ENCODE measurements at places on chromosomes 2 and 18.
A peak's percentile ranks its signal among the peaks of the same experiment; 100 is the strongest.

DNA sequence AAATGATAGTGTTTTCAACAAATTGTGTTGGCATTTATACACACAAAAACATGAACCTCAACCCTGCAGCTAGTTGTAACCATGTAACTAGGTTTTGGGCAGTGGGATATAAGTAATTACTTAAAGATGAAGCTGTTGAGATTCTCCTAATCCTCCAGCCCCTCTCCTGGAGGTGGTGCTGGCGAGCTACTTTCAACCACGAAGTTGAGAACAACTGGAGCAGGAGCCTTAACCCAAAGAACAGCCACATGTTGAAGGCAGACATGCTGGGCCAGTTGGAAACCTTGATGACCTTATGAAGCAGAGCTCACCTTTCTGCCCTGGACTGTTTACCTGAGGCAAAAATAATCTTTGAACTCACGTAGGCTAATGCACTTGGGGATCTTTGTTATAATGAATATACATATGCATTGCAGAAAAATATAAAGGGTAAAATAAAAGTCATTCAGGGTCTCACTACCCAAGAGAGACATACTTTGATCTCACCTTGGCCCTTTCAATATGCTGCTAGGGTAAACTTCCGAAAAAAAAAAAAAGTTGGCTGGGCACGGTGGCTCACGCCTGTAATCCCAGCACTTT lies 89.6 kb upstream of the NPAS2 start:
- DNase-seq, result peak; percentile 74

- DNase-seq, result peak; percentile 28
Measured at GRCh38 chr2:100752628-100753333, 67.2 kb upstream of the NPAS2 start.

GRCh38 chr18:32258558-32259204 lies 68.8 kb downstream of the MEP1B start:
- DNase-seq, result no peak

- DNase-seq, result no peak
Measured at GRCh38 chr2:126885751-126886210, 12.9 kb upstream of the TEX51 start.

DNA sequence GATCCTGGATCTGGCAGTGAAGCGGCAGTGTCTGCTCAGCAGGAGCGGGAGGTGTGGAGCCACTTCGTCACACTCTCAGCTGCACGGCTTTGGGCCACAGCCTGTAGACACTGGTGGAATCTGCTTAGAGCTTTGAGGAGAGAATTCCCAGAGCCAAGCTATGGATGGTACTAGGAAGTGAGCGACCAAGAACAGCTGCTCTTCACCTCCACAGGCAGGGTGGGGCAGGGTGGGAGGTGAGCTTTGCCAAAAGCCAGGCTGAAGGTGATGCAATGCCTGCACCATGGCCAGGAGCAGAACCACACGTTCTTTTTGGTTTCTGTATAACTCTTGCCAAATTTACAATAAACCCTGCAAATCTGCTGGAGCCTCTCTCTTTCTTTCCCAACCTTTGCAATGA lies 226.1 kb downstream of the ANKRD30B start:
- DNase-seq, result no peak

GRCh38 chr2:30149976-30150375 lies 3.2 kb downstream of the YPEL5 start:
- DNase-seq, result no peak

DNA sequence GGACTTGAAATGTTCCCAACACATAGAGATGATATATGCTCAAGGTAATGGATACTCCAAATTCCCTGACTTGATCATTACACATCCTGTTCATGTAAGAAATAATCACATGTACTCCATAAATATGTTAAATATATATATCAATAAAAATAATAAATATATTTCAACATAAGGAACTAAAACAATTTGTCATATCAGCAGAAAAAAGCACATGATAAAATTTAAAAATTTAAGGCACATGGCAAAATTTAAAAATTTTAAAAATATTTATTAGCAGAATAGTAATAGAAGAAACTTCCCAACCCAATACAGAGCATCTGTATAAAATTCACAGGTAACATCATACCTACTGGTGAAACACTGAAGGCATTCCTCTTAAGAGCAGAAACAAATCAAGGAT lies 109.6 kb upstream of the KYNU start:
- no peak for DNase-seq

- DNase-seq, result peak; percentile 73
Measured at GRCh38 chr2:54557601-54558187, 101.6 kb downstream of the SPTBN1 start.

DNA sequence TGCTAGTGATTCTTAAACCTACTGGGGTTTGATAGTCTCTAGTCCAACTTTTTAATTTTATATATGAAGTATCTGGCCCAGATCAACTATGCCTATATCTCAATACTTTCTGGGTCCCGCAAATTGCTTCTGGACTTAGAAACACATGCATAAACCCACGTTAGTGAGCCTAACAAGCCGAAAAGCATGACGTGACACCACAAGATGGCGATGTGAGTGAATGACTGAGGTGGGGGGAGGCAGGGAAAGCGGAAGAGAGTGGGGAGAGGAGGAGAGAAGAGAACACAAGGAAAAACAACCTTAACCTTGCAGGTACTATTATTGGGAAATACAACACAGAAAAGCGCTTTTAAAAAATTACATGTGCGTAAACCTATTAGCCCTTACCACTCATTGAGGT lies 13.8 kb downstream of the PDIA6 start:
- no peak for DNase-seq

- DNase-seq, result no peak
Measured at GRCh38 chr18:56168049-56168781, 470.2 kb downstream of the TXNL1 start.

- DNase-seq, result no peak
Measured at GRCh38 chr2:188130317-188130716, 161.4 kb upstream of the GULP1 start.

DNA sequence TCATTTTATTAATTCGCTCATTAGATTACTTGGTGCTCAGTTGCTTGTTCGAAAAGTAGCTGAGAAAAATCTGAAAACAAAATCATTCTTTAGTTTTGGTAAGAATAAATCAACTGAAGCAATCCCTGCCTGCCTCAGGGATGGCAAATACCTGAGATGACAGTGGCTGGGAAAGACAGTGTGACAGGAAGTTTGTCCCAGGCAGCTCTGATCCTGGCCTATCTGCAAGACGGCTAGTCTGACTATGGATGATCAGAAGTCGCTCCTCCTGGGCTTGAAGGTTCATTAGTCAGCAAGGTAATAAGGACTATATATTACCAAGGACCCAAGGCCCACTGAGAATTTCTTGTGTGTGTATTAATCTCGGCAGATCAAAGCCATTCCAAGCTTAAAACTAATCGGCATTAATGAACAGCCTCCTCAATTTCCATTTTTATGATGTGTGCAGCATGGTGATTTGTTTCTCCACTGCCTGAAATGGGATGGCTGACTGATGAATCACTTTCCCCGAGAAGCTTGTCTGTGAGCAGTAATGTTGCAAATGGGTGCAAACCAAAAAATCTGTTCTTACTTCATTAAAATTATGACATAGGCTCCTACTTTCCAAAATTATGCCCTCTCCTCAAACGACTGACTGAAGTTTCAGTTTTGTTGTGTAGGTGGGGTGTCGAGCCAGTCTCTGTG lies 199.9 kb downstream of the ACTR3 start:
- DNase-seq, result no peak

- no peak for DNase-seq
Measured at GRCh38 chr2:64344999-64345576, 108.9 kb upstream of the LGALSL start.

DNA sequence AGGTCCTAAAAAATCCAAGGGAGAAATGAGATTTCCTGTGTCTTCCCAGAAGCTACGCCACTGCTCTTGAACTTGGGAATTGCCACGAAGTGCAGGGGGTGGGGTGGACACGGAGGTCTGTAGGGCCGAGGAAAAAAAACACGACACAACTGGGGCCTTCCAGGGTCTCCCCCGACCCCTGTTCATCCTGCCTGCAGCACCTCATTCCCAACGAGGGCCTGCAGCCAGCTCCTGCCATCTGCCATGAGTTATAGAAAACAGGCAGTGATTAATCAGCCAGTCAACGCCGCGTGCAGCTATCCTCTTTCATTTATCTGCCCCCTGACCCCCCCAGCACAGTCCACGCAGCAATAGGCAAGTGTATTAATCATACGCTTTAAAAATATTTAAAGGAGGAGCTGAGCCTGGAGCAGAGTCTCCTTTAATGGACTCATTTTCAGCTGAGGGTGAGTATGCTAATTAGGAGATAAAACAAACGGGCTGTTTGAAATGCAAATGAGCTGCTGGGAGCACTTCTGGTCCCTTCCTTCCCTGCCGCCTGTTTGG lies 209.9 kb downstream of the TFCP2L1 start:
- DNase-seq, result peak; percentile 95

- DNase-seq, result no peak
Measured at GRCh38 chr18:7273301-7273921, 42.5 kb downstream of the LRRC30 start.

DNA sequence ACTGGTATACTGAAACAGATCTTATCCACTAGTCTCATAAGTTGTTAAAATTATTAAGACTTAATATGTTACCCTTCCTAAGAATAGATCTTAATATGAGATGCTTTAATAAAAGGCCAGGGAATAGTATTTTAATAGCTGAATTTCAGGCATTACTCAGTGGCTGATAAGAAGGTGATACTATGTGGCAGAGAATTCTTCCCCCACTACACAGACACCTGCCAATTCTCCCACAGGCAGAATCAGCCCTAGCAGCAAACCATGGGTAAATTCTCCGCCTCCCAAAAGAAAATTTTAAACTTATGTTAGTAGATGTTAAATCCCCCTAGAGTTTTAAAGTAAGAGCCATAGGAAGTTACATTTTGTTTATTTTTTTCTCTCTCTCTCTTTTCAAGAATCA lies 888.8 kb downstream of the LRP1B start:
- no peak for DNase-seq

- no peak for DNase-seq
Measured at GRCh38 chr18:78670778-78671391, 308.7 kb upstream of the SALL3 start.

DNA sequence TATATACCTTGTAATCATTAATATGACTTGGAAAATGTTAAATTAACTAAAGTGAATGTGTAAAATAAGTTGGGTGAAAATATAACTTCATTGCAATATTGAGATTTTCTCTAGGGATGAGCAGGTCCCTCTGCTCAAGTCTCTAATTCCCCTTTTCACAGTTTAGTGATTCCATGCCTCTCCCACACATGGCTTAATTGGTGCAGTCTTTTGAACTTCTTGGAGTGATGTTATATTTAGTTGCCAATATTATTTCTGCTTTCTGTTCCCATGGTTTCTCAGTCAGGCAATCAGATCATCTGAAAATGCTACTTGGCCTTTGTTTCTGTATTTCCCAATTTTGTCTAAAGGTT lies 233.7 kb upstream of the SPOPL start:
- DNase-seq, result no peak

DNA sequence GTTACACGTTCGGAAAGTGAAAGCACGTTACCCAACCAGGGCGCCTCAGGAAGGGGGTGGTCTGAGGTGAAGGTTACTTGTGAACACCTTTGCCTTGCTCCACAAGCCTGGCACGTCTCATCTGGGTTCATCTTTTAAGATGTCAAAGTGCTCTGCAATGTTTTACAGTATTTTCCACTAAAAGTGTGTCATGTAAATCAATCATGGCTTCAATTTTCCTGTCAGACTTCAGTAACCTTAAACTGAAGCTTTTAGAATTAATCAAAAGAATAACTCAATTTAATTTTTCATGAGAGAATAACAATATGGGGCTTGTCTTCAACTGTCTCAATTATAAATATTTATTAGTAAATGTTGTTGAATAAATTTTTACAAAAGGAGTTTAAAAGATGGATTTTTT lies 93.3 kb upstream of the FANCL start:
- DNase-seq, result no peak

DNA sequence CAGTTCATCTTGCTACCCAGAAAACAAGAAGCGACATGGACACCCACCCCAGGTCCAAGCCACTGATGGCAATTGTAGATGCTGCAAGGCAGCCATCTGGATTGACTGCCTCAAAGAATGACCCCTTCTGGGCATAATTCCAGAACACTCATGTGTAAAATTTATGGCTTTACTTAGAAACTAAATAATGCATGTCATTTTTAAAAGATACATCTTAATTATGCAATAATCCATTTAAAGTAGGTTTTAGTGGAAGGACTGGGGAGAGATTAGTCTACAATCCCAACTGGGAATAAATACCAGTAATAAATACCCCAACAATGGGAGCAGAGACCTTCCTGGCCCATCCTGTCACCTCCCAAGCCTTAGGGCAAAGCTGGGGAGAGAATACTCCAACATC lies 247.7 kb downstream of the SS18 start:
- no peak for DNase-seq

GRCh38 chr2:162676515-162676914 lies 162.1 kb downstream of the KCNH7 start:
- DNase-seq, result no peak

DNA sequence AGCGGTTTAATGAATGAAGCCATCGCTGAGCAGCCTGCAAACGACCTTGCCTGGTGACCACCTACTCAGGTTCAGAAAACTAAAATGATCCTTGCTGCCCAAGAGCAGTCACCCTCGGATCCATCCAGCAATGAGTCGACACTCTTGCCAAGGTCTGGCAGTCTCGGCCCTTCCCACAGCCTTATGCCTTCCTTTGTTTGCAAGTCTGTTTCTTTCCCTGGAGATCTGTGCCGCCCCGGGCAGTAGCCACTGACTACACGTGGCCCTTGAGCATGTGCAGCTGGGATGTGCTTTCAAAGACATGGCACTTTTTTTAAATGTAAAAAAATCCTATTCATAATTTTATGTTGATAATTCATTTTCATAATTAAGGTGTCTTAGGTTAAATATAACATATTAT lies 37.2 kb upstream of the SLC35G4 start:
- DNase-seq, result no peak

DNA sequence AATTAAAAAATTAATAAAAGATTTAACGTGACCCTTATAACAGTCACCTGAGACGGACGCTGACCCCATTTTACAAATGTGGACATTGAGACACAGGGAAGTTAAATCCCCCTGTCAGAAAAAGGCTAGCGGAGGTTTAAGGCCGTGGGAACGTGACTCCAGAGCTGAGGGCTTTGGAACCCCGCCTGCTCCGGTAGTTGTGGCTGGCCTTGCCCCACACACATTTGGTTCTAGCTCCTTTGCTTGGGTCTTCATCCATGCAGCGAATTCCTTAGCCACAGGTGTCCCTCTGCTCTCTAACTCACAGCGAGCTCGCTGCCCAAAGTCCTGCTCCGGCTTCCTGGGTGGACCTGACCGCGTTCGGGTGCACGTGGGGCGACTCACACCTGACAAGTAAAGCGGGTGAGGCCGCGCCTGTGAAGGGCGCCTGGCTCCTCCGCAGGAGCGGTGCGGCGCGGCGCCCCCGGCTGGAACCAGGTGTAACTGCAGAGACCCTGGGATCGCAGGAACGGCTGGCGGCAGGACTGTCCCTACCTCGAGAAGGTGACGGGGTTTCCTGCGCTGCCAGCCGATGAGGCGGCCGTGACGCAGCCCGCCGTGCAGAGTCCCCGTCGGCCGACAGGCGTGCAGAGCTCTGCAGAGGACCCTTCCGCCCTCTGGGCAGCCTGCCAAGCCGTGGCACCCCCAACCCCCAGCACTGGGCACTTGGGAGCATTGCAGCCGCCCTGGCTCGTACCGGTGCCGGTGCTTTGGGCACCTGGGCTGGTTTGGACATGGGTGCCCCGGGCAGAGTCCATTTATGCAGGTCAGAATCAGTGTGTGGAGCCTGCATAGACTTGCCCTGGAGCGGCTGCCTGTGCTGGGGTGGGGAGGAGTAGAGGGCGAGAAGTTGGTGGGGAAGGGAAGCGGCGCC lies 2.4 kb upstream of the PROC start:
- DNase-seq, result peak; percentile 76
